DMS 273 treated with DMSO at 0.1 percent for 48 hours (cell line): ENCODE measurements at places on chromosomes 5 and 9.

GRCh38 chr9:93466416-93467061 is 13.2 kb upstream of the FAM120AOS start:
- no peak for DNase-seq

- no peak for DNase-seq
These were observed 141.7 kb downstream of the ARSB start for GRCh38 chr5:78843436-78843835.

- no peak for DNase-seq
These were observed 144.6 kb upstream of the PPP1R26 start for GRCh38 chr9:135334953-135335460.

DNA sequence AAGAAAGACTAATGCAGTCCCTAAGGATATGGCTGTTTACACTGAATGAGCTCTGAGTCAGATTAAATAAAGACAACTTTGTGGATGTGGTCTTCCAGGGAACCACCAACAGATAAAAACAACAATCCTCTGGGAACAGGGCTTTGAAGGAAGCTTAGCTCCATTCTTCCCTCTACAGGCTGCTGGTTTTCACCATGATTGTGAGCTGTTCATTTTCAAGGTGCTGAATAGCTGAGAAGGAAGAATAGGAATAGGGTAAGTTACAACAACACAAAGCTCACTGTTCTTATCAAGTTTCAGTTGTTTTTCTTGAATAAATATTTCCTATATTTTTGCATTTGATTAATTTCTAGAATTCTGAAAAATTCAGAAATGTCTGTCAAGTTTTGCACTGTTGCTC is 25.9 kb upstream of the PTAR1 start:
- DNase-seq = no peak

DNA sequence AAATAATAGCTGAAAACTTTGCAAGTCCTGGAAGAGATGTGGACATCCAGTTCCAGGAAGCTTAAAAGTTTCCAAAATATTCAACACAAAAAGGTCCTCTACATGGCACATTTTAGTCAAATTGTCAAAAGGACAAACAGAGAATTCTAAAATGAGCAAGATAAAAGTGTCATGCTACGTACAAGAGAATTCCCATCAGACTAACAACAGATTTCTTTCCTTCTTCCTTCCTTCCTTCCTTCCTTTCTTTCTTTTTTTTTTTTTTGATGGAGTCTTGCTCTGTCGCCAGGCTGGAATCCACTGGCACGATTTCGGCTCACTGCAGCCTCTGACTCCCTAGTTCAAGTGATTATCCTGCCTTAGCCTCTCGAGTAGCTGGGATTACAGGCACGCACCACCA is 39.3 kb downstream of the BTNL8 start:
- no peak for DNase-seq

GRCh38 chr5:67092535-67092934 is 104.1 kb downstream of the CD180 start:
- no peak for DNase-seq

GRCh38 chr9:112174222-112174964 is 704 bp downstream of the SUSD1 start:
- no peak for DNase-seq

GRCh38 chr5:87786471-87786870 is 373.7 kb upstream of the CCNH start:
- DNase-seq = no peak
